ENCODE measurements at places on chromosomes 1 and 21. TPM values are rescaled to one million over a fixed set of nuclear protein-coding genes. Genes with fewer than 3 reads are reported as not detected.

DNA sequence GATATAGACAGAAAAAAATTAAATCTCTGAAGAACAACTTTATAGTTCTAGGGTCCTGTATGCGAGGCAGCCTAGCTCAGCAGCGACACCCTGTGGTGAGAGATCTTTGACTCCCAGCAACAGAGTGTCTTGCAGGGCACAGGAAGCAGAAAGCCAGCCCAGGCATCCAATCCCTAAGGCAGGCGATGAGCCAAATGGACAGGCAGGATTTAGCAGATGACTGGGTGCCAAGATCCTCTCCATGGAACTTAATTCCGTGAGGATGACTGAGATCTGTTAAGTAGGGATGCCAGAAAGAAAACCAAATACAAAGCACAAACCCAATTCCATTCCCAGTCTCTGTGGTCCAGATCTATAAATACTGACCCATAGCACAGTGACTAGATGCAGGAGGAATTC lies 38.8 kb downstream of the HLCS start:
- peak; percentile 82 for ATAC-seq

GRCh38 chr1:59556398-59556797 lies 258.4 kb upstream of the HOOK1 start:
- no peak for ATAC-seq

DNA sequence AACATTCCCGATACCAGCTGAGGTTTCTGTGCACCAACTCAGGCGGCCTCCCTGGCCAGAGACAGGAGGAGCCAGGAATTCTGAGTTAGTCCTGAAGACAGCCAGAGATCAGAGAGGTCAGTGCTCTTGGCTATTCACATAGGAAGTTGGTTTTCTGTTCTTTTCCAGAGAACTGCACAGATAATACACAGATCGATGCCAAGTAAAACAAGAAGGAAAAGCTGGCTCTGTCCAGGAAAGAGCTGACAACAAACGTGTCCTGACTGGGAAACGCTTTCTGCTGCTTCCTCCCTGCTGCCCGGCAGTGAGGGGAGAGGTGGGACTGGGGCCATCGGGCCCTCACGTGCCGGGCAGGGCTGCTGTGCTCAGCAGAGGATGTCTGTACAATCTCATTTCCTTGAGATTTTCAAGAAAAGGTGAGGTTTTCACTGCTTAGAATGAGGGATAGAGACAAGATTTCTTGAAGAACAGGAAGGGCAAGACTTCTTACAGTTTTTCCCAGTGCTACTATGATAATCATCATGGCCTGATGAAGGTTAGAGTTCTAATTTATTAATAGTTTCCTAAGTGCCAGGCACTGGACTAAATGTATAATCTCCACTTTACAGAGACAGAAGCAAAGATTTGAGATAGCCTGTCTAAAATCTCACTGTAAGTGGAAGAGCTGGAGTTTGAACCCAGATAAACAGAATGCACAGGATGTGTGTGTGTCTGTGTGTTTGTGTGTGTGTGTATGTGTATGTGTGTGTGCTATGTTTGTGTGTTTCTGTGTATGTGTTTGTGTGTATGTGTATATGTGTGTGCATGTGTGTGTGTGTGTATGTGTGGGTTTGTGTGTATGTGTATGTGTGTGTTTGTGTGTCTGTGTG lies 211.0 kb upstream of the RAB4A start:
- peak; percentile 67 for ATAC-seq

DNA sequence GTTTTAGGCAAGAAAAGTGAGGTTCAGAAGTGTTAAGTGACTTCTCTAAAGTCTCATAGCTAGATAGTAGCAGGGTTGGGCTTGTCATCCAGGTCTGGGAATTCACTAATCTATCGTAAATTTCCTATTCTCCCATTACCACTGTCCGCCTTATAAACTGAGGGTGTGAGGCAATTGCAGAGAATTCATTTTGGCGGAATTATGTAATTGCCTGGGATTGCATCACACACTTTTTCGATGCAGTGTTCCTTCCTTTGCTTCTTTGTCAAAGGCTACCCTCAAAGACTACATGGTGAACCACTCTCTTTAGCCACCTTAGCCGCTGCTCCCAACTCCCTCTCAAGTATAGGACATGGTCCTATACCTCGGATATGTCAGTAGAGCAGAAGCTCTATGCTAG lies 19.1 kb downstream of the SELP start:
- ATAC-seq: no peak

GRCh38 chr1:243849421-243850201 lies 432 bp downstream of the AKT3 start:
- peak; percentile 46 for ATAC-seq

GRCh38 chr1:113808450-113809195 lies 3.7 kb downstream of the RSBN1 start:
- ATAC-seq: no peak

The OR10Z1 gene
- total RNA-seq: not detected

The GPATCH4 gene
- total RNA-seq: 20.3 TPM
